Stimulated activated effector memory CD8-positive, alpha-beta T cell treated with anti-CD3 and anti-CD28 coated beads, Interleukin-12 subunit alpha, Interleukin-12 subunit beta, amount 100 ng/mL, for 72 hours (primary cell): ENCODE measurements at places on chromosomes 5 and 9.
A peak's percentile ranks its signal among the peaks of the same experiment; 100 is the strongest.

- DNase-seq: no peak
Measured at GRCh38 chr5:81995407-81995806, 23.6 kb downstream of the ATG10 start.

GRCh38 chr5:84724683-84725082 lies 340.0 kb upstream of the EDIL3 start:
- no peak for DNase-seq

- DNase-seq: no peak
Measured at GRCh38 chr5:154653764-154654485, 101.3 kb upstream of the LARP1 start.

DNA sequence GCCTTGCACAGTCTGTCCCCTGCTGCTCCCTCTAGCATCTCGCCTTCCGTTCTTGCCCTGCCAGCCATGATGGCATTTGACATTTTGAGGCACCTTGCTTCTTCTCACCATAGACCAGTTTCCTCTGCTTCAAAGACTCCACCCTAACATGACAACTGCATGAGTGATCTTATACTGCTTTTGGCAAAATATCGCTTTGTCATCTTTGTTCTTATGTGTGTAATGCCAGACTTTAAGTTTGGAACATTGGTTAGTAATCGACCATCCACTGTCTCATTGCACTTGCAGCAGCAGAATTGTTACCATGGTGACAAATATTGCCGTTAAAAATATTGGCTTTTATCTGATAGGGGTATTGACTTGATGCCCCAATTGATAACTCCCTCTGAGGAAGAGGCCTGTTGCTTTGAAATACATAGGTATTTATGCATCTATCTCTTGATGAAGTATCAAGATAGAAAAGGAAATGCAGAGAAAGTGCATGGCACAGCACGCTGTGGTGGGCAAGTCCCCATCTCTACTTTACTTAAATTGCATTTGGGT lies 6.8 kb downstream of the GARIN3 start:
- peak; percentile 49 for DNase-seq

GRCh38 chr5:156330141-156330870 lies 3.3 kb downstream of the SGCD start:
- DNase-seq: no peak

DNA sequence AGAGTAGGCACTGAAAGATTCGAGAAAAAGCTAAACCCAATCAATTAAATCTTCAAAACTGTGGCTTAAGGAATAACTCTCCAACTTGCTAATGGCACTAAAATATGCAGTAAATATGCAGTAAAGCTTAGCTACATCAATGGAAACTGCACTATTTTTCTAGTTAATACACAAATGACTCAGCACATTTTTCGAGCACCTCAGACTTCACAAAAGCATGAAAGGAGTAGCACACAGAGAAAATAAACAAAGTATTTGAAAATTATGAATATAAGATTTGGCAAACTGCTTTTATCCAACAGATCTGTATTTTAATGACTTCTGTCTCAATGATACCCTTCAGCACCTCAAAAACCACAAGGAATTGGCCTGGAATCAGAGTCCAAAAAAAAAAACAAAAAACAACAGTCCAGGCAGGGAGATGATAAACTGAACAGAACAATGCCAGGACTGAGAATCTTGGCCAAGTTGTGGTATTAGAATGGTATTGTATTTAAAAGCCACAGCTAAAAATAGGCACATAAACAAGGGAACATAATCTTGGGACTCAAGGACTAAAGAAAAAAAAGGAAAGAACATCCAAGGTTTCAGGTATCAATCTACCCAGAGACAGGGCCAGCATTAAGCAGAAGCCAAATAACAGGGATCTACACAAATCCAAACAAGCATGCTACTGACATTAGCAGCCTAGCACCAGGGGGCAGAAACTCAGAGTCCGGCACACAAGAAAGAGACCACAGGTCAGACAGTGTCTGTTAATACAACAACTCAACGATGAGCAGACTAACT lies 21.4 kb downstream of the TMEM245 start:
- no peak for DNase-seq

DNA sequence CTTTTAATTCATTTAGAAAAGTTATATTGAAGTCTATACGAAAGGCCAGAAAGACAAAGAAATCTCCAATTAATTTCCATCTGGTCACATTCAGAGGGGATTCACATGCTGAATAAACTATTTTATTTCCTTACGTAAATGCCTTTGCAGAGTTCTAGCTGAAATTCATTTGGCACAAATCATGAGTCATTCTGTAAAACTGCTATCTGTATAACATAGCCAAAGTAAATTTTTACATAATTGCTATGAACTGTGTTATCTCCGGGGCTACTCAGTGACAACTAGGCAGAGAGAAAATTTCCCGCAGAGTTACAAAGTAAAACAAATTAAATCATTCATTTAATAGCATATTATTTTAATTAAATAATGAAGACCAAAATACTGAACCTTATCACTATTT lies 463.2 kb upstream of the ADAMTS16 start:
- DNase-seq: no peak

DNA sequence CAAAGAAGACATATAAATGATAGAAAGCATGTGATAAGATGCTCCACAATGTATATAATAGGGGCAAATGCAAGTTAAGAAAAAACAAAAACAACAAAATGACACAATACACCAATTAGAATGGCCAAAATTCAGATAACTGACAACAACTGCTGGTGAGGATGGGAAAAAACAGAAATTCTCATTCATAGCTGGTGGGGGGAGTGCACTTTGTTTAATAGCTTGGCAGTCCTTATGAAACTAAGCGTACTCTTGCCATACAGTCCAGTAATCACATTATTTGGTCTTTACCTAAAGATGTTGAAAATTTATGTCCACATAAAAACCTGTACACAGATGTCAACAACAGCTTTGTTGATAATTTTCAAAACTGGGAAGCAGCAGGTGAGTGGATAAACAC lies 791.1 kb upstream of the CDH10 start:
- DNase-seq: no peak
